ENCODE measurements at places on chromosomes 1 and 21.

DNA sequence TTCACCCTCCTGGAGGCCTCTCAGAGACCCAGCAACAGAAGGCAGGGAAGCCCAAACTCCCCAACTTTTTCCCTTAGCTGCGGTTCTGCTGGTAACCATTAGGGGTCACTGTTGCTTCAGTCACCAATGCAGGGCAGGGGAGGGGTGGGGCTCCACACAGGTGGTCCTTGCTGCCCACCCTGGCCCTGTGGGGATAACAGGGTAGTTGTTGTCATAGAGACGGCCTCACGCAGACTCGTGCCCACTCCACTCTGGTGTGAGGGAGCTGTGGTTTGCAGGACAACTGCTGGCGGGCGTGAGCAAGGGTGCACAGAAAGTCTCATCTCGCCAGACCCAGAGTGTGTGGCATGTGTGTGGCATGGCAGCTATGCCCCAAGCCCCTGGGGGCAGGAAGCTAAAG is 19.9 kb downstream of the INSRR start:
- no peak for DNase-seq

DNA sequence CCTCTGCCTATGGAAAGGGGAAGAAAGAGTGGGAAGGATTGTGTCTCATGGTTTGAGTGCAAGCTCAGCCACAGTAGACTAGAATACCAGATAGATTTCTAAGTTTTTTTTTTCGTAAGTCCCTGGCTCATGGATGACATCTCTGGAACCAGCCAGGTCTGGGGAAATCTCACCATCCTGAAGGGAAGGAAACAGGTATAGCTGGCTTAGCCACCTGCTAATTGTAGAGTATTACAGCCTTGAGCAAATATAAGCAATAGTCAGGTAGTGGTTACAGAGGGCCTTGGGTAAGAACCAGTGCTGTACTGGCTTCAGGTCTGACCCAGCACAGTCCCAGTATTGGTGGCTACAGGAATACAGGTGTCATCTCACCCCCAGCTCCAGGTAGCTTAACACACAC is 500.9 kb upstream of the PRMT6 start:
- DNase-seq, result no peak

GRCh38 chr1:17434601-17435000 is 4.9 kb downstream of the RCC2 start:
- no peak for DNase-seq

GRCh38 chr1:99645699-99646531 is at the start of gene PALMD:
PALMD (plus strand) TSS chr1:99646113; CDS start chr1:99646318, 205 bp downstream.
- no peak for DNase-seq

GRCh38 chr1:17588048-17588871 is 48.8 kb downstream of the ARHGEF10L start:
- no peak for DNase-seq

DNA sequence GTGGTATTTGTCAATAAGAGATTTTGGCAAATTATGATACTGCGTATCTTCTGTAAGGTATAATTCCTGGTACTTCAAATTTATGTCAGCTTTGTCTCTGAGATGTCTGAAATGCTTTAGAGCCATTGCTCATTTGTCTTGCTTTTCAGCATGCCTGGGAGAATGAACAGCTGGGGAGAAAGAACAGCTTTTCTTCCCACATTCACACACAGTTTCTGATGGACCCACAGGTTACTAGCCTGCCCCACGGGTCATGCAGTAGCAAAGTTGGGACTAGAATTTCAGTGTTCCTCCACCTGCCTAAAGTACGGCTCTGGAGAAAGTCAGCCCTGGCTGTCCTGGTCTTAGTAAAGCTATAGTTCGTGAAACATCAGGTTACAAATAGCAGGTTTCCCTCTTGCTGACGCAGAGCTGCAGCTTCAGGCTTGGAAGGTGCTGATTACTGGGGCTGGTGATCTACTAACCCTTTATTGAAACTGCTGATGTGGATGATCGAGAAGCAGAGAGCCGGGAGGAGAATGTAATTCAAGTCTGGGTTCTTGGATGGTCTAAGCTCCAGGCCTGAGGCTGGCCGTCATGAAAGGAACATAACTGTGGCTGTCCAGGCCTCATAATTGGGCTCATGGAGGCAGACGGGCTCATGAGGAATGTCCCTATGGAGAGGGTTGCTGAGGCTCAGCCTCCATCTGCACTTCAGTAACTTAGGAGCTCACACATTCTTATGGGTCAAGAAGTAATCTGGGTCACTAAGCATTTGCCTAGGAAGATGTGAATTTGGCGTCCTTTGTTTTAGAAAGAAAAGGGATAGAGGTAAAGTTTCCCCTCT is 12.4 kb downstream of the GALNT2 start:
- no peak for DNase-seq

DNA sequence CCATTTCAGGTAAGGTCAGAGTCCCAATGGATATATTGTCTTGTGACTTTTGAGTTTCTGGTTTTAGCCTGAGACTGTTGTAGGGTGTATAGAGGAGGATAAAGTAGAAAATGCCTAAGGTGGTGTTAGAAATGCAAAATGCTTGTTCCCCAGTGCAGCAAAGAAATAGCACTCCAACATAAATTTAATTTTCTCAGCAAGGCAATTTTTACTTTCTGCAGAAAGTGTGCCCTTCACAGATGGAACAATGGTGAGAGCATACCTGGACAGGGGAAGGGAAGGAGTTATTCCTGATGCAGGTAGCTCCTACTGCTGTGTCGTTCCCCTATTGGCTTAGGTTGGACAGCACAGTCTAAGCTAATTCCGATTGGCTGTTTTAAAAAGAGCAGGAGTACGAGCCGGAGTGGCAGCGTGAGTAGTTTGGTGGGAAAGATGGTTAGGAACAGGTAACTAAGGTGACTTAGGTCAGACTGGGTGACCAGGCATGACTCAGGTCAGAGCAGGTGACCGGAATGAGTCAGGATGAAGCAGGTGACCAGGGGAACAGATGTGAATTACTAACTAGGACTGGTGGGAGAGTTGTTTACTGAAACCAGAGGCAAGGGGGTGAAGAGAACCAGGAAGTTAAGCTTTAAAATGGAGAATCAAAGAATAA is 21.5 kb downstream of the SPATA45 start:
- no peak for DNase-seq

GRCh38 chr1:233299450-233299849 is 3.9 kb upstream of the PCNX2 start:
- no peak for DNase-seq

Measured in stimulated activated CD4-positive, alpha-beta T cell treated with anti-CD3 and anti-CD28 coated beads, TNF-alpha, amount 100 ng/mL, for 1 hour (primary cell).